ENCODE measurements at places on chromosomes 1 and 21. TPM values are rescaled to one million over a fixed set of nuclear protein-coding genes. Genes with fewer than 3 reads are reported as not detected.

DNA sequence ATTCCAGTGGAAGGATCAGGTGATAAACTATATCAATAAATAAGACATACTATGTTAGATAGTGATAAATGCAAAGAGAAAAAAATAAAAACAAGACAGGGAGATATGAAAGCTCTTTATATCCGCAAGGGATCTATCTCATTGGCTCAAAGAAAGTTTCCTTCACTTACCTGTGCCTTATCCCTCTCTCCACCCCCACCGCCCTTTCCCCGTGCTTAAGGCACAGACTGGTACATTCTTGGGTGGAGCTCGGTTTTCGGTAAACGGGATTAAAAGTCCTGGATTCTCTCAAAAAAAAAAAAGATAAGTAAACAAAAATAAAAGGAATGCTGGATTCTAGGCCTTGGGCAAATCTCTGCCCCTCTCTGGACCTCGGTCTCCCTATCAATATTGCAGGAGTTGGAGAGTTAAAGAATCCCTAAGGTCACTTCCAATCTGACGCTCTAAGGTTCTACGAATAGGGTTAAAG lies 593 bp upstream of the DNAJC16 start:
- DNase-seq = peak; percentile 15

DNA sequence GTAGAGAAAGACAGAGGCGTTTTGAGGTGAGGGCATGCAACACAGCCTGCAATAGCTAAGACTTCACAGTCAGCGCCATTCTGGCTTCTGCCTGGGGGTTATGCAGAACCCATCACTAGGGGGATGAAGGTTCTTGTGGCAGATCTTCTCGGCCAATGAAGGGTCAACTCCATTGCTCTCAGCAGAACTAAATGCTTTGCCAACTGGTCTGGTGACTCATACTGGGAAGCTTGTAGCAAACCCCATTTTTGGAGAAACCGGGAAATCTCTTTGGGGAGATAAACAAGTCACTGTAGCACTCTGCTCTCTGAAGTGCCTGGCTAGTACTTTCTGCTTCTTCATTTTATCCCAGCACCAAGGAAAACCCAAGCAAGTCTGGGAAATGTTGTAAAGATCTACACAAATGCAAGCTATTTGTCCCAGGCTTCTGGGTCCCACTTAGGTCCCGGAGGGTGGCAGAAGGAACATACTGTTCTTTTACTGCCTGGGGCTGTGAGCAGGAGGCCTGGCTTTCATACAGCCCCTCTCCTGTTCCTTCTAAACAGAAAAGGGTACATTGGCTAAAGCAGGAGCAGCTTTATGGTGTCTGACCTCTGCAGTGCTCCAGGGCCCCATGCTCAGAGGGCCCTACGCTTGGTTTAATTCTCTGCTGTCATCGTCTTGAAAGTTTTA lies 28.8 kb downstream of the SHISA4 start:
- peak; percentile 67 for DNase-seq

- no peak for DNase-seq
Observed at GRCh38 chr1:151817353-151817730, 12.1 kb upstream of the LINGO4 start.

The KCNK1 gene
- total RNA-seq = 11.2 TPM

DNA sequence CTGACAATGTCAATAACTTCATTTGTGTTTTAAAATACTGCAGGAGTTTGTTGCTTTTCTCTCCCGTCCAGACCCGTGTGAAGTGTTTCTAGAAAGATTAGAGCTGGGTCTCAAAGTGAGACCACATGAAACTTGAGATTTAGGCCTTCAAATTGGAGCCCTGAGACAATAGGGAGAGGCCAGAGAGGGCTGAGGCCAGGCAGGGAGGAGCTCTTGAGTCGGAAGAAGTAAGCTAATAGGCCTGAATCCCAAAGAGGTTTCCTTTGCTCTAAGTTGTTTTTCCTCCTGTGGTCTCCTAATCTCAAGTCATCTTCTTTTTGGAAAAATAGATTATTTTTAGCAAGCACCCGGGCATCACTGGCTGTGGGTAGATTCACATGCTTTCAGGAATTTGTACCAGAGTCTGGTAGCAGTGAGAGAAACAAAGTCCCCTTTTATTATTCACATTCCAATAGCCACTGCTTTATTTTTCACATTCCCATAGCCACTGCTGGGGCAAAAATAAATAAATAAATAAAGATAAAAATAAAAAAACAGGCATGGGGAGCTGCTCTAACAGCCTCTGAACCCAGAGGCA lies 25.6 kb downstream of the CD244 start:
- no peak for DNase-seq

- no peak for DNase-seq
Observed at GRCh38 chr1:204530932-204531331, 14.7 kb downstream of the MDM4 start.

The SHC1 gene
- total RNA-seq = 107 TPM

The TTC3 gene
- total RNA-seq = 302 TPM

- DNase-seq = no peak
Observed at GRCh38 chr1:46569884-46570725, 18.7 kb upstream of the KNCN start.

- no peak for DNase-seq
Observed at GRCh38 chr1:63509718-63510117, 13.3 kb downstream of the ITGB3BP start.

DNA sequence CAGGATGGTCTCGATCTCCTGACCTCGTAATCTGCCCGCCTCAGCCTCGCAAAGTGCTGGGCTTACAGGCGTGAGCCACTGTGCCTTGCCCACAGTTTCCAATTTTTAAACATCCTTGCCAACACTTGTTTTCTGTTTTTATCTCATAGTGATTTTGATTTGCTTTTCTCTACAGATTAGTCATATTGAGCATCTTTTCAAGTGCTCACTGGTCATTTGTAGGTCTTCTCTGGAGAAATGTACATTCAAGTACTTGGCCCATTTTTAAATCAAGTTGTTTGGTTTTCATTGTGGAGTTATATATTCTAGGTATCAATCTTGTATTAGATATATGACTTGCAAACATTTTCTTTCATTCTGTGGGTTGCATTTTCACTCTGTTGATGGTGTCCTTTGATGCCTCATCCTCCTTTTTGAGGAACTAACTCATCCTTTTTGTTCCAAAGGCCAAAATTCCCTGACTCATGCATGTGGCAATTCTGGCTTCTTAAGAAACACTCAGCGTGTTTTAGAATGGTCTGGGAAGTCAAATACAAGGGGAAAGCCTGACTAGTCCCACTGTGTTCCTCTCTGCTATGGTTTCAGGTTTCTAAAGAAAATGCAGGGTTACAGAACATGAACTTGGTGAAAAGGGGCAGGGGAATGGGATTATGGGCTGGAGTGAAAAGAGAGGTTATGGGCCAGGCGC lies 37.3 kb downstream of the PTAFR start:
- peak; percentile 71 for DNase-seq
